ENCODE measurements at places on chromosomes 5 and 9. TPM values are rescaled to one million over a fixed set of nuclear protein-coding genes. Genes with fewer than 3 reads are reported as not detected.

Gene PDZD2
- total RNA-seq: 17.2 TPM

Gene CARTPT
- total RNA-seq: not detected

Gene LCN9
- not detected for total RNA-seq

Gene PTGER4
- total RNA-seq: 6.7 TPM

Gene SOX30
- total RNA-seq: not detected

Gene CDX1
- total RNA-seq: 0.29 TPM

DNA sequence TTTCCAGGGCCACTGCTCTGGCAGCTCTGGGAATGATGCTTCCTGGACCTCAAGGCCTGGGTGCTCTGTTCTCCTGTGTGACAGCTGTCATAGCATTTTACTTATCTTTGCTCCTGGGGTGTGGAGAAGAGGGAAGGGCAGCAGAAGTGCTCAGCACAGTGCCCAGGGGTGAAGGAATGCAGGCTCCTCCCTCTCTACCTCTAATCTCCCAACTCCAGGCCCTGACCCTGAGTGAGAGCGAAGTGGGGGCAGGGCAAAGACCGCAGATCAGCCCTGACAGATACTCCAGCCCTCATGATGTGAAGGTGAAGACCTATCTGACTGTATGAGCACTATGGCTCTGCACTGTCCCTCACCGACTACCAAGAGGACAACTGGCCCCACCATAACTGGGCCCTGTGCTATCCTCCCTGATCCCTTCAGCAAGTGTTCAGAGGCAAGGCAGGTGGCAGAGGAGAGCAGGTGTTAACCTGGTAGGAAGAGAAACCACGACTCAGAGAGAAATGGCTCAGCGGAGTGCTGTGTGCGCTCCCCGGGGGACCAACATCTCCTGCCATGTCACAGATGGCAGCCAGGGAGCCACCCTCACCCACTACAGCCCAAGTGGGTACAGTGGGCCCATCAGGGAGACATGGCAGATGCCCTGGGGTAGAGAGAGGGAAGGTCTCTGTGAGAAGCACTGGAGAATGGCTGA is 16.8 kb downstream of the ACSL6 start:
- no peaks in the 10 kb centered on the region for H3K4me1 ChIP-seq
- H3K36me3 ChIP-seq: no peaks in the 10 kb centered on the region
- no peaks in the 10 kb centered on the region for H3K27me3 ChIP-seq
- no peak for DNase-seq

- H3K27me3 ChIP-seq: no peaks in the 10 kb centered on the region
- no peaks in the 10 kb centered on the region for H3K4me1 ChIP-seq
- H3K27ac ChIP-seq: no peak overlapping the region
- DNase-seq: no peak
These were observed 99.2 kb downstream of the LPAR1 start for GRCh38 chr9:110939047-110939446.

DNA sequence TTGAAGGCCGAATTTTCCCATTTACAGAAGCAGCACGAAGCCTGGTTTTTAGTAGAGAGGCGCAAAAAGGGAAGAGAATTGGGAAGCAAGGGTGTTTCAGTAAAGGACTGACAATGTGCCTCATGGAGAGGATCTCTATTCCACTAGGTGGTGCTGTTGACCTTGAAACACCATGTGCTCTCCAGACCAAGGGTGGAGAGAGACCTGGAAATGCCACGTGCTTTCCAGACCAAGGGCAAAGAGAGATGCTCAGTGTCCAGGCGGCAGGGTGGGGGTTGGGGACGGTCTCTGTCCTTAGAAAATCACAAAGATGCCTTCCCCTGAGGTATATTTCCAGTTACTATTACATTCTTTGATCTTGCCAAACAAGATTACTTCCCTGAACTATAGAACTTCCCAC is 425.3 kb downstream of the CSNK1G3 start:
- H3K4me3 ChIP-seq: no peak overlapping the region
- H3K27me3 ChIP-seq: no peaks in the 10 kb centered on the region
- H3K27ac ChIP-seq: no peak overlapping the region
- H3K36me3 ChIP-seq: no peaks in the 10 kb centered on the region

- H3K4me3 ChIP-seq: no peak overlapping the region
- no peaks in the 10 kb centered on the region for H3K4me1 ChIP-seq
- no peaks in the 10 kb centered on the region for H3K36me3 ChIP-seq
- no peak for DNase-seq
- H3K27ac ChIP-seq: no peak overlapping the region
These were observed 46.7 kb upstream of the RIOK2 start for GRCh38 chr5:97229688-97230285.

DNA sequence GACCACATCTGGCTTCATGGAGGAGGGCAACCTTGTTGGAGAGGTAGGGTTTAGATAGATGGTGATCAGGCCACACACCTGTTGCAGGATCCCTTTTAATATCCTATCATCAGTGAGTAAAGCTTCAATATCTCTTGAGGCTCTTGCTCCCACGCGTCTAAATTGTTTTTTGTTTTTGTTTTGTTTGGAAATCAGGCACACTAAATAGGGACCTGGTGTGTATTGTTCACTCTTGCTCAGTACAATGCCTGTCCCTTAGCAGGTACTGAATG is 2.6 kb upstream of the TMEM268 start:
- no peak overlapping the region for H3K27ac ChIP-seq
- H3K27me3 ChIP-seq: no peaks in the 10 kb centered on the region
- H3K4me1 ChIP-seq: no peaks in the 10 kb centered on the region
- DNase-seq: no peak
- H3K36me3 ChIP-seq: no peaks in the 10 kb centered on the region

- no peaks in the 10 kb centered on the region for H3K27me3 ChIP-seq
- H3K4me3 ChIP-seq: no peak overlapping the region
These were observed 5.5 kb upstream of the DBN1 start for GRCh38 chr5:177478711-177479646.

- H3K4me1 ChIP-seq: peaks cover 37% of the 10 kb centered on the region
- no peak for DNase-seq
- H3K36me3 ChIP-seq: no peaks in the 10 kb centered on the region
- H3K27ac ChIP-seq: peak overlapping the region; percentile 82
- H3K4me3 ChIP-seq: peak overlapping the region; percentile 76
- H3K27me3 ChIP-seq: no peaks in the 10 kb centered on the region
These were observed 2.0 kb downstream of the BRD3 start for GRCh38 chr9:134065612-134066419.

- DNase-seq: no peak
- no peaks in the 10 kb centered on the region for H3K27me3 ChIP-seq
- no peaks in the 10 kb centered on the region for H3K36me3 ChIP-seq
- no peak overlapping the region for H3K27ac ChIP-seq
- no peak overlapping the region for H3K4me3 ChIP-seq
These were observed 173.8 kb downstream of the CEMIP2 start for GRCh38 chr9:71594541-71594940.

DNA sequence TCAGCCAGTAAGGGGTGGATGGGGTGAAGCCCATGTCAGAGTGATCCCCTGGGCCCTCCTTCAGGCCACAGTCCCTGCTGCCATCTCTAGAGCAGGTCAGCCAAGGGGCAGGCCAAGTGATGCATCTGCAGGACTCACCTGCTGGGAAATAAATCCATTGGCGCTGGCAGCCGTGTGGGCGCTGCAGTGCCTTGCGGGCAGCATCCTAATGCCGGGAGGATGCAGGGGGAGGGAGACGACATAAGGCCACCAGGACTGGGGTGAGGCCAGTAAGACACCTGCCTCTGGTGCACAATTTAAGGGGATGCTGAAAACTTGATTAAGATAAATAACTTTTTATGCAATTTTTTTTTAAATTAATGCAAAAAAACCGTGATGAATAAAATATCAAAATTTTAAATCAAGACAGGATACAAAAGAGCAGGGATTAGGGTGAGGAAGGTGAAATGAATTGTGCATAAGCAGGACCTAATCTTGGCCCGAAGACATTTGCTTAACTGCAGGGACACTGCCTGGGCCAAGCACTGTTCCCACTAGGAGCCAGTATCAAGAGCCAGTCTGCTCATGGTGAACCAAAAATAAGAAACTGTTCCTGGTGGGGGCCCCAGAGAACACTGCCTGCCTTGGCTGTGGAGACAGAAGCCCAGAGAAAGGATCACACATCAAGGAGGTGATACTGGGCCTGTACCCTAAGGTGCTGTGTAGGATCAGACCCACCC is 67.5 kb upstream of the CPLX2 start:
- no peaks in the 10 kb centered on the region for H3K27me3 ChIP-seq
- no peak overlapping the region for H3K27ac ChIP-seq
- no peaks in the 10 kb centered on the region for H3K4me1 ChIP-seq
- no peaks in the 10 kb centered on the region for H3K36me3 ChIP-seq

Data from uterus (tissue), 4 donors.